Islet precursor cell (in vitro differentiated cells): ENCODE measurements at places on chromosomes 5 and 9.

DNA sequence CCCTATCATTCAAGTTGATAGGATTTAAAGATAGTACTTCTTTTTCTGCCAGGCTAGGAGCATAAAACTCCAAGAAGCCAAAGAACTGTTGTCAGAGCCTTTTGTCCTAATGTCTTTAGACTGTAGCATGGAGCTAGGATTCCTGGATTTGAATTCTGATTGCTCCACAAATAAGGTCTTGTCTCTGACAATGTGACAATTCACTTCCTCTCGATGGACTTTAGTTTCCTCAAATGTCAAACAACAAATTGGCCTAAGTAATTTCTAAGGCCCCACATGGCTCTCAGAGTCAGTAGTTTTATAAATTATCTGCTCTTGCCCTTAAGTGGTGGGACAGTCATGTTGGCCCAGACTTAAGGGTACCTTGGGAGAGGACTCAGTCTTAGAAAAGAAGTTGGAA is 36.7 kb downstream of the RFK start:
- no peak for DNase-seq

DNA sequence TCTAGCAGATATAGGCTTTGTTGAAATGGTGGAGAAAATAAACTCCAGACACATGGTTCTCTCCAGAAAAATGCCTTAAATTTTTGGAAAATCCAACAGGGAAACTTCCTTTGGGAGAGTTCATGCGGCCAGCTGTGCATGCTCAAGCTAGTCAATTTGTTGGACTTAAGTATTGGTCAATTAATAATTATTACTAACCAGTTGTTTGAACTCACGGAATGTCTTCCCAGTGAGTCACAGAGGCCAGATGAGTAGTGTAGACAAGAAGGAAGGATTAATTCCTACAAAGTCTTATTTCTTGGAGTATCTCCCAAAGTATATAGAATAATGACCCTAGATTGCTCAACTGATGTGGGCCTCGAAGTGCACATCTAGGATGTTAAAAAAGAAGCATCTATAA is 103.6 kb downstream of the MACIR start:
- no peak for DNase-seq

DNA sequence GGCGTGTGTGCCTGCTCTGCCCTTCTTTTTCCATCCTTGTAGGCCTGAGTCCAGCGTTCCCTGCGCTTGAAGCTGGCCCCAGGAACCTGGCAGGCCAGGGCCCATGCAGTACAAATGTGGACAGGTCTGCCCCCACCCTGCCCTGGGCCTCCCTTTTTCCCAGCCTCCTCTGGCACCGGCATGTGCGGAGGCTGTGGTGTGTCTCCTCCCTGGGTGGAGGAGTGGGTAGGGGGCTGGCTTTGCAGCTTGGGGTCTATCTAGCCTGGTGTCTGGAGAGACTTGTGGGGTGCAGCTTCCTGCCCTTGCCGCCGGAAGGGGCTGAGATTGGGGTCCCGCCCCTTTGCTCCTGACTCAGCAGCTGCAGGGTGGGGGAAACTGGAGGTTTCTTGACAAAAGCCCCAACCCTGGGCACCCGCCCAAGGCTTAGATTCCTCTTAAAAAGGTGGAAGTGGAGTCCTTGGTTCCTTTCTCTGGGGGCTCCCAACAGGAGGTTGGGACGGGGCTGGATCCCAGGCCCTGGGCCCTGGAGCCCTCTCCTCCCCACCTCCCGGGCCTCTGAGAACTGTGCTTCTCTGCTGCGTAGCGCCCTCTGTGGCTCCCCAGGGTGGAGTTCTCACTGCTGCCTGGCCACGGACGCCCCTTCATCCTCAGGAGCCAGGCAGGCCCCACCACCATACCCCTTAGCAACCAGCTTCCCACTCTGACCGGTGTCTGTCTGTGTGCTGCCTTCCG is 18.0 kb downstream of the RXRA start:
- DNase-seq, result no peak

DNA sequence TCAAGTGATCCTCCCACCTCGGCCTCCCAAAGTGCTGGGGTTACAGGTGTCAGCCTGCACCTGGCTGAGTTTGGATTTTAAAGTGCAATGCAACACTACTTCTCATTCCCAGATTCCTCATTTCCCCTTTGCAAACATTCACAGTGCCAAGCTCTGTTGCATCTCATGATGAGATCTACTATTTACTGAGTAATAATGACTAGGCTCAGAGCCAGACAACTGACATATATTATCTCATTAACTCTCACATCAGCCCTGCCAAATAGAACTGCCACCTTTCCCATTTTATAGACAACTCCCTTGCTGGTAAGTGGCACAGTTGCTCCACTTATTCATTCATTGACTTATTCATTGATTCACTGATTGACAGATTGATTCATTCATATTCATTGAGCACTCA is 7.0 kb downstream of the PDE6A start:
- no peak for DNase-seq

GRCh38 chr5:73381590-73382400 is 66.8 kb downstream of the FOXD1 start:
- no peak for DNase-seq

- no peak for DNase-seq
Measured at GRCh38 chr9:116468793-116469527, 218.1 kb upstream of the TRIM32 start.

GRCh38 chr5:139524940-139525585 is 36.1 kb upstream of the UBE2D2 start:
- no peak for DNase-seq

- DNase-seq, result no peak
Measured at GRCh38 chr5:145787996-145788395, 47.1 kb downstream of the PRELID2 start.

DNA sequence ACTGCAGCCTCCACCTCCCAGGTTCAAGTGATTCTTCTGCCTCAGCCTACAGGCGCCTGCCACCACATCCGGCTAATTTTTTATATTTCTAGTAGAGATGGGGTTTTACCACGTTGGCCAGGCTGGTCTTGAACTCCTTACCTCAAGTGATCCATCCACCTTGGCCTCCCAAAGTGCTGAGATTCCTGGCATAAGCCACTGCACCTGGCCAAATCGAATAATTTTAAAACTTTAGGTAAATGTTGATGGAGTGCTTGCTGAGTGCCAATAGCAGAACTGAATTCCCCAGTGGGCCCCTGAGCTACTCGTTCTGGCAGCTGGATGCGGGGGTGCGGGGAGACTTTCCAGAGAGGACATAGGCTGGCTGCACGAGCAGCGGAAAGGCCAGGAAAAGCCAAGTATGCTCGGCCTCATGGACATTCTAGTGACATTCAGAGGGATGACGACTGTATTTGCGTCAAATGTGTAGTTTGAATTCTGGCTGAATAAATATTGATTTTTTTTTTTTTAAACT is 16.8 kb downstream of the TRAF2 start:
- DNase-seq, result no peak

- no peak for DNase-seq
Measured at GRCh38 chr5:151227918-151228447, 4.1 kb upstream of the CCDC69 start.
